ENCODE measurements at places on chromosomes 7 and 10.

DNA sequence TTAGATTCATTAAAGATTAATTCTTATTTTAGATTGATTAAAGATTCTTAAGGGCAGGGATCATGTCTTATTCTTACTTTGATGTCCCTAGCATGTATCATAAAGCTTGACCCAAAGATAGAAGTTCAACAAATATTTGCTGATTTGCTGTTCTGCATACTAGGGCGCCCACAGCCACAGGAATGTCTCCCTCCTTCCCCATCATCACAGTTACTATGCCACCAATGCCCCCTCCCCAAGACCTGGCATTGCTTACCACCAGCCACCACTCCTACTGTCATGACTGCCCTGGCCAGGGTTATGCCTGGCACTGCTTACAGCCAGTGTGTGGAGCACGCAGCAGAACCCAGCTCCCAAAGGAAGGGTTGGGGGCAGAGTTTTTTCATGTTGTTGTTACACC is 86.7 kb upstream of the AGK start:
- DNase-seq: no peak

GRCh38 chr7:12436896-12437535 is 33.4 kb upstream of the VWDE start:
- DNase-seq: peak; percentile 57

GRCh38 chr10:78524342-78524741 is 490.7 kb downstream of the RPS24 start:
- DNase-seq: no peak

- DNase-seq: peak; percentile 17
Observed at GRCh38 chr7:117319181-117319580, 3.7 kb downstream of the WNT2 start.

GRCh38 chr10:132626761-132627665 is 89.4 kb downstream of the INPP5A start:
- no peak for DNase-seq

DNA sequence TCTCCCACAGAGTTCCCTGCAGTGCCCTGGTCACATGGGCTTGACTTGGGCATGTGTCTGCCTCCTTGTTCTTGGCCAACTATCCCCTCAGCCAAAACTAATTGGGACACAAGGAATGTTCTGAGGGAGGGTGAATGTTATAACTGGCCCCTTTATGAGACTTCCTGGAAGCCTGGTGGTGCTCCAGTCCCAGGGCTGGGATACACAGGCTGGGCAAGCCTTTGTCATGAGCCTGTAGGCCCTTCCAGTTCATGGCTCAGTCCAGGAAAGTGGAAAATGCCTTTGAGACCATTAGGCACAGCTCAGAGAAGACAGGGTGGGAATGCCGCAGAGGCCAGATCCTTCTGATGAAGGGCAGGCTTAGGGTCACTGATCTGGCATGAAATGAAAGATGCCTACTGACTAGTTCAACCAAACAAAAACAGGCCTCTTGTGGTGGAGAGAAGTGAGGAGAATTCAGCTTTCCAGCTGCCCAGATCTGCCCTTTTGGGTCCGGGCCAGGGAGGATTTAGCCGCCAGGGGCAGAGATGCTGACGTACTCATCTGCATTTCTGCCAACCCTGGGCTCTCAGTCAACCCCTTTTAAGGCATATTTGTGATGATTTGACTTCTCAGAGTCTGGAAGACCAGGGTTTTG is 961.5 kb downstream of the KCNMA1 start:
- peak; percentile 78 for DNase-seq

DNA sequence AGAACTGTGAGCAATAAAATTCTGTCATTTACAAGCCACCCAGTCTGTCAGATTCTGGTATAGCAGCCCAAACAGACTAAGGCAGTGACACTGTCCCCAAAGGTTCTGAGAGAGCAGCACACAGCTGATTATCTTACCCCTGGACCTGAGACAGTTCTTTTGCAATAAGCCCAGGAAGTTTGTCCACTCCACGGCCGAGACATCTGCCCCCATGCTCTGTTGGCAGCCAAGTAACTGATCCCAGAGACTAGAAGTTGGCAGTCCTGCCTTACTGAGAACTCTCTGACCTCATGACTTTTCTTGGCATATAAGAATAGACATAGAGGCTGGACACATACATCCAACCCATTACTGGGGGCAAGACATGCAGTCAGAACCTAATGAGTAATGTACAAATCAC is 243.0 kb upstream of the GRB10 start:
- no peak for DNase-seq

Measured in M059J (cell line).